ENCODE measurements at places on chromosomes 3 and 15. TPM values are rescaled to one million over a fixed set of nuclear protein-coding genes. Genes with fewer than 3 reads are reported as not detected.
A peak's percentile ranks its signal among the peaks of the same experiment; 100 is the strongest.

NR1I2 gene
- not detected for total RNA-seq

CTDSPL gene
- 26.9 TPM for total RNA-seq

SLC12A1 gene
- total RNA-seq: not detected

ITPKA gene
- total RNA-seq: 5.0 TPM

RYR3 gene
- total RNA-seq: not detected

CPNE9 gene
- total RNA-seq: not detected

ITIH3 gene
- total RNA-seq: not detected

DCUN1D1 gene
- total RNA-seq: 15.9 TPM

CPN2 gene
- total RNA-seq: not detected

CLRN1 gene
- not detected for total RNA-seq

GOLGA6D gene
- not detected for total RNA-seq

PLCB2 gene
- 5.1 TPM for total RNA-seq

ACTC1 gene
- total RNA-seq: not detected

GCNT3 gene
- total RNA-seq: 5.5 TPM

DNA sequence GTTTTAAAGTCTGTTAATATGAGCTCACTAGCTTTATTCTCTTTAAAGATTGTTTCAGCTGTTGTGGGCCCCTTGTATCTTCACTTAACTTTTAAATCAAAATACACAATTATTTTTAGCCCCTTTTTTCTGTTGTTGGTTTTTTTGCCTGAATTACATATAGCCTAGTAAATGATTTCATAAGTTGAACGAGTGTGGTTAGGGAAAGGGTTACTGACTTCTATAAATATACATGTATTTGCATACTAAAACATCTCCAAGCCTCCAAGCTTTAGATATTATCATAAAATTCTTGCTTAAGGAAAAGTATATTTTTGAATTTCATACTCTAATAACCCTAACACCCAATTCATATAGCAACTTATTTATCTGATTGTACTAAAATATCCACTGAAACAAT lies 73.2 kb upstream of the ARL6 start:
- no peak for DNase-seq

- DNase-seq: no peak
Observed at GRCh38 chr3:66304293-66304692, 83.5 kb downstream of the SLC25A26 start.

- no peak for DNase-seq
Observed at GRCh38 chr3:42220436-42221121, 45.4 kb downstream of the CCK start.

GRCh38 chr15:92885224-92886041 lies 14.7 kb upstream of the CHD2 start:
- DNase-seq: no peak

DNA sequence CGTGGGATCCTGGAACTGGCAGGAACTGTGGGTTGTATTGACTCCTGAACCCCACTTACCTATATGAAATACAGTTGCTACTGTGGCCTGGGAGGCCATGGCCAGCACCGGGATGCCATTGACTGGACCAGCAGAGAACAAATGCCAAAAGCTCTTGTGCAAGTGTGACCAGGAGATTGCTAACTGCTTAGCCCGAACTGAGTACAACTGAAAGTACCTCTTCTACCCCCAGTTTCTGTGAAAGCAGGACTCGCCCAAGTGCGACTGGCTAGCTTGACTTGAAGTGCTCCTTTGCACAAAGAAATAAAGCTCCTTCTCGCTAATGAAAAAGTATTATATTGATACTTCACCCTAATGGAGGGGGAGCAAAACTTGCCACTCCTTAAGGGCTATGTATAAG lies 101.3 kb upstream of the ATP11B start:
- no peak for DNase-seq

- no peak for DNase-seq
Observed at GRCh38 chr3:88758676-88759075, 348.7 kb upstream of the EPHA3 start.

GRCh38 chr3:143628971-143629370 lies 219.3 kb downstream of the SLC9A9 start:
- DNase-seq: no peak

DNA sequence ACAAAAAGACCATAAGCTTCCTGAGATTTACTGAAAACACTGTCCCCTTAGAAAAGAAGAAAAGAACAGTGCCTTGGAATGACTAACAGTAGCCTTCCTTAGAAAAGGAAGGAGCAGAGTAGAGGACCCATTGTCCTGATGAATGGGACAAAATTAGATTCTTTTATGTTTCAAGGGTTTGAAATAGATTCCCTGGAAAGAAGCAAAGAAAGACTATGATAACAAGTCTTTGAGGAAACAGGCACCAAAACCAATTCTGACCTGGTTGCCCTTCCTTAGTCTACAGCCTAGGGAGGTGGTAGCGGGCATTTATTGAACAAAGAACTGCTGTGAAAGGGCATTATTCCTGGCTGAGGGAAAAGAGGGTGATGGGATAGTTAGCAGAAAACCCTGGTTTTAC lies 1024.8 kb downstream of the TBL1XR1 start:
- no peak for DNase-seq

DNA sequence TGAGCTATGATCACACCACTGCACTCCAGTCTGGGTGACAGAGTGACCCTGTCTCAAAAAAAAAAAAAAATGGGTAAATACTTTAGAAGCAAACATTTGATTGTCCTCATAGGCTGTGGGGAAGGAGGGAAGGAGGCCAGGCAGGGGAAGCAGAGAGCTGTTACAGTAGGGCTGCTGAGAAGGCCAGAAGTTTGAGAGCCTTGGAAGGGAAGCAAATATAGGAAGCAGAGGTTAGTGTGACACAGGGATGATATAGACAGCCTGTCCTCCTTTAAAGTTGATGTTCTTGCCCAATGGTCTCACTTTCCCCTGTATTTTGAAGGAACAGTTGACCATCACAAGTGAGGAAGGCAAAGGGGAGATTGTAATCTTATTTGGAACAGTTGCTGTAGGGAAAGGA lies 5.3 kb upstream of the ALPK3 start:
- no peak for DNase-seq

DNA sequence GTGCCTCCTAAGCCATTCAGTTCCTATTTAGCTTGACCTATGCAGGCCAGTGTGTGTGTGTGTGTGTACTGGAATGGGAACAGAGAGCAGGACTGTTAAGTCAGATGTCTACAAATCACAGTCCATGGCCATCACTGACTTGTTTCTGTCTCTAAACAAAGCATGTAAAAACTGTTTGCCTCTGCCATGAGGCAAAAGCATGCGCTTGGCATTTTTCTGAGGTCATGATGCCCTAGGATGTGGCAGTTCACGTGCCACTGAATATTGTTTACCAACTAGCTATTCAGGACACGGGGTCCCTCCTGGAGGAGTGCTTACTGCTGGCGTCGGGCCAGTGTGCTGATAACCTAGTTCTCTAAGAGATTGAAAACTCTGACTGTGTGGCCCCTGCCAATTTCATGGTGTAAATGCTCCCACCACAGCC lies 8.2 kb upstream of the ATP13A3 start:
- no peak for DNase-seq

- no peak for DNase-seq
Observed at GRCh38 chr3:51869304-51869703, 6.1 kb downstream of the IQCF5 start.

- DNase-seq: no peak
Observed at GRCh38 chr3:117589454-117589853, 879.9 kb downstream of the TUSC7 start.

DNA sequence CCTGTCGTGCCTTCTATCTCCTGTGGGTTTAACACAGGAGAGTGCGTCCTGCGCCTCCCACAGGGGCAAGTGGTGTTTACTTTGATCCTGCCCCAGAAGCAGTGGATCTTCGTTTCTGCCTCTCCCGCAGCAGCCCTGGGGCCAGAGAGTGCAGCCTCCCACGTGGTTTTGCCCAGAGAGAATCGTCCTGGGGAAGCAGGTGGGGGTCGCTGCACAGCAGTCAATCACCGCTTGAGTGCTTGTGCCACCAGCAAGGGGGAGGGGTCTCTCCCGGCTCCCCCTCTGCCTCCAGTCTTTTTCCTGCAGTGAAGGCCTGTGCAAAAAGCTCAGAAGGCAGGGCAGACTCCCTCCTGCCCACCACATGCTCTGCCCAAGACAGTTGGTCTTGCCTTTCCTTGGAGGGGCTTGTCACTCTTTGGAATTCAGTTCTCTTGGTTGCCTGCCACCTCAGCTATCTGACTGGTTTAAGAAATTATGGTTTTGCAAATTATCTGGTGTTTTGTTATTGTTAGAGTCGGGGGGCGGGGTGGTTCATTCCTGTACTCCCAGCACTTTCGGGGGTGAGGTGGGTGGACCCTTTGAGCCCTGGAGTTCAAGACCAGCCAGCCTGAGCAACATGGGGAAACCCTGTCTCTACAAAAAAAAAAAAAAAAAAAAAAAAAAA lies 26.9 kb downstream of the STOML1 start:
- no peak for DNase-seq

GRCh38 chr3:71225951-71226564 lies 357.5 kb downstream of the FOXP1 start:
- no peak for DNase-seq

GRCh38 chr3:52523386-52524257 lies 10.0 kb downstream of the NT5DC2 start:
- no peak for DNase-seq

GRCh38 chr3:53238051-53238850 lies 17.6 kb downstream of the TKT start:
- DNase-seq: peak; percentile 83

GRCh38 chr15:41917767-41918430 lies 24.0 kb upstream of the SPTBN5 start:
- no peak for DNase-seq

DNA sequence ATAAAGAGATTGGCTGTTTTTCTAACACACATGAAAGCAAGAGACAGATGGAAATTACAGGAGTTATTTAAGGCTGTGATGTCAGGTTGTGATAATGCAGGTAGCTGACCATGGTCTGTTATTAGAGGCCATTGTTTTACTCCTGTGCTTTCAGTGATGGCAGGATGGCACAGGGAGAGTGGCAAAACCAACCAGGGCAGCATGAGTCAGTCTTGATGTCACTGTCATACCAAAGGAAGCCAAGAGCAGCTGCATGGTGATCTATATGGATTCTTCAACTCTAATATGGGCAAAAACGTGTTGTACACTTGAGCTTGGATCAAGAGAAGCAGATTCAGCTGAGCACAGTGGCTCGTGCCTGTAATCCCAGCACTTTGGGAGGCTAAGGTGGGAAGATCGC lies 91.8 kb upstream of the LMOD3 start:
- no peak for DNase-seq

- no peak for DNase-seq
Observed at GRCh38 chr3:195208183-195208582, 62.8 kb downstream of the XXYLT1 start.

- no peak for DNase-seq
Observed at GRCh38 chr15:72983801-72984545, 68.3 kb upstream of the NEO1 start.

DNA sequence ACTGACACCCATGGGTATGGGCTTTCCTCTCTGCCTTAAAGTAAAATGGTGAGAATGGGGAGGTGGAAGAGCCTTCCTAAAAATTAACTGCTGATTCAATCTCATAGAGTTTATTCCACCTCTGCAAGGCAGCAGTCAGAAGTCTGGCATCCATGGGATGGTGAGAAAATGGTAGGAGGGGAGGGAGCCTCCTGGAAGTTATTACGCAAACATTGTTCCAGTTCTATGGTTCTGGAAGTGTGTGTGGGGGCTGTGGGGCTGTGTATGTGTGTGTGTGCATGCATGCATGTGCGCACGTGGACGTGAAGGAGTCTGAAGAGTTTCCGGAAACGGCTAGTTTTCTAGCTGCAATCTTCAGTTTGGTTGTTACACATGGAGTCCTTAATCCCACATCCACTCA lies 177.6 kb downstream of the KCNAB1 start:
- no peak for DNase-seq

- peak; percentile 87 for DNase-seq
Observed at GRCh38 chr15:64893481-64894394, 18.0 kb upstream of the ANKDD1A start.

GRCh38 chr3:66744521-66744920 lies 243.7 kb upstream of the LRIG1 start:
- DNase-seq: no peak

GRCh38 chr3:83662381-83662960 lies 1296.3 kb upstream of the CADM2 start:
- no peak for DNase-seq

GRCh38 chr3:161957467-161957866 lies 460.9 kb downstream of the OTOL1 start:
- no peak for DNase-seq

GRCh38 chr15:36080759-36081158 lies 498.7 kb upstream of the CDIN1 start:
- no peak for DNase-seq

GRCh38 chr15:76239786-76240185 lies 71.5 kb downstream of the ETFA start:
- no peak for DNase-seq

DNA sequence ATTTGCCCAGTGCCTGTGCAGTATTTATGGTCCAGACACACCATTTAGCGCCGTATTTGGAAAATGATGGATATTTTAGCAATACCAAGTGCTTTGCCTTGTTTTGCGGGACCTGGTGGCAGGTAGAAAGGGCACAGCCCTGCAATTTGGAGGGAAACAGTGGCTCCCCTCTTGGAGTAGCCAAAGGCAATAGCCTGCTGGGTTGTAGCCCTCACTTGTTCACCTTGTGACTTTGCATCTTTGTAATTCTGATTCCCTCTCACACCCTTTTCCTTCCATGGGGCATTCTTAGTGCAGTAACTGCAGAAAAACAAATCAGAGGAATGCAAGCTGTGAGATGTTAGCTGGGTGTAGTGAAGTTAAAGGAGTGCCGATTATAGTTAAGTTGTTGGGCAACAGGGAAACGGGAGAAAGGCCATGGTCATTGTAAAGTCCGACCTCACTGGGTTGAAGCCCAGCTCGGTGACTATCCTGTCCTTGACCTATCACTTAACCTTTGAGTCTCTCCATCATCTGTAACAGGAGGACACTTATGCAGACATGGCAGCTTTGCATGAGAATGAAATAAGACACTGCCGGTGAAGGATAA lies 131.0 kb upstream of the KLHL25 start:
- DNase-seq: no peak

- DNase-seq: no peak
Observed at GRCh38 chr3:183638101-183638852, 2.9 kb downstream of the KLHL24 start.

- DNase-seq: no peak
Observed at GRCh38 chr3:50588759-50589433, 19.6 kb downstream of the HEMK1 start.

GRCh38 chr3:132456571-132456970 lies 39.3 kb downstream of the DNAJC13 start:
- DNase-seq: no peak
